ENCODE measurements at places on chromosomes 7 and 10.

DNA sequence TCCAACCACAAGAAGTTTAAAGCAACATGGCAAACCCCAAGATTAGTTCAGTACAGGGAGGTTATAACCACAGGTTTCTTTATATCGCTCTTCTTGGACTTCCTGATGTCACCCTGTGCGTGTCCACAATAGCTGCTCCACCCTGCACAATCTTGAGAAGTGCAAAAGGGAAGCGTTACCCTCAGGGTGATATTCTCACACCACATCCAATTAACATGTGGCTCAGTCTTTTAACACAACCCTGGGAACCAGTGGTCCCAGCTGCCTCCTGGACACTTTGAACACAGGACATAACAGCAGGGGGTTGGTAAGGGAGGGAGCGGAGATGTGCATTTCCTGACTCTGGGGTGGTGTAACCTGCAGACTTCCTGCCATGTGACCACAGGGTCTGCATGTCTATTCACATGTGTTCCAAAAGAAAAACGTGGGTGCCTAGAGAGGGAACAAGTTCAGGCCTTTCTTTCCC lies 64.6 kb downstream of the GSAP start:
- DNase-seq, result peak; percentile 87

DNA sequence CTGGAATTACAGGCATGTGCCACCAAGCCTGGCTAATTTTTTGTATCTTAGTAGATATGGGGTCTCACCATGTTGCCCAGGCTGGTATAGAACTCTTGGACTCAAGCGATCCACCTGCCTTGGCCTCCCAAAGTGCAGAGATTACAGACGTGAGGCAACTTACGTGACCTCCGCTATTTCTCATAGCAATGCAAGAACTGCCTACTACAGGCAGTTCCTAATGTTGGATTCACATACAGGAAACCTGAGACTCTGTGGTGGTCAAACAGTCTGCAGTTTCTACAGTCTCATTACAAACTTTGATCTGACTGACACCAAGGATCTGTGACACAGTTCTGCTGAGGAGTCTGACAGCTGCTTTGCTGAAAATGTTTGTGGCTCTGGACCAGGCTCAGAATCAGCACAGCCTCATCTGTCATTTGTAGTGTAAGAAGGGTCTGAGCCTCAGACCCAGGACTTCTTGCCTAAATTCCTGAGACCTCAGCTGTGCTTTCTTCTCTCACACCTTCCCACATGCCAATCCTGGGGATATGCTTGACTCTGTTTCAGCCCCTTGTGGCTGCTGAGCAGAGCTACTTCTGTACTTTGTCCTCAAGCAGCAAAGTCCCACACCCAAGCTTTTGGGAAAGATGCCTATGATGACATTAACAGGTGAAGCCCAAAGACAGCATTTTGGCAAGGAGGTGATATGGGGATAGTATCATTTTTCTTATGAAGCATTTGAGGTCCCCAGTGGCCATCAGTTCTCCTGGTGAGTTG lies 48.0 kb upstream of the CYP2C9 start:
- DNase-seq, result no peak

- no peak for DNase-seq
These were observed 90.8 kb downstream of the MCU start for GRCh38 chr10:72782649-72783330.

- DNase-seq, result no peak
These were observed 25.7 kb upstream of the PDCD4 start for GRCh38 chr10:110845756-110846620.

DNA sequence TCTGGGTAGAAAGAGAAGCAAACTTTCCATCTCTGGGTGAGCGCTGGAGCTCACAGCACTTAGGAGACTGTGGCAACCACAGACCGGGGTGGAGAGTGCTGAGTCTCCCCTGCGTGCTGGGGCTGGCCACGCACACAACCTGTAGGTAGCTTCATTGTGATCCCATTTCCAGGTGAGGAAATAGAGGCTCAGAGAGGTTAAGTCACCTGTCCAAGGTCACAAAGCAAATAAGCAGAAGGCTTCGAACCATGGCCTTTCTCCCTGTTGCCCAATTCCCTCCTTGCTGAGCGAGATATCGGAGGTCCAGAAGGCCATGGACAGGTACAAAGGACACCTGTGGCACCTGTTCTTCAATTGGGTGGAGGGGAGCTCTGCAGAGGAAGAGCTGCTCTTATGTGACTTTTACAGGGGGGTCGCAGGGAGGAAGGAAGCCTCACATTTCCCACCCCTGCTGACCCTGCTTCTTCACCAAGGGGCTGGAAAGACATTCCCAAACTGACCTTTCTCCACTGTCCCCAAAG lies 39.4 kb downstream of the ZCCHC24 start:
- no peak for DNase-seq

DNA sequence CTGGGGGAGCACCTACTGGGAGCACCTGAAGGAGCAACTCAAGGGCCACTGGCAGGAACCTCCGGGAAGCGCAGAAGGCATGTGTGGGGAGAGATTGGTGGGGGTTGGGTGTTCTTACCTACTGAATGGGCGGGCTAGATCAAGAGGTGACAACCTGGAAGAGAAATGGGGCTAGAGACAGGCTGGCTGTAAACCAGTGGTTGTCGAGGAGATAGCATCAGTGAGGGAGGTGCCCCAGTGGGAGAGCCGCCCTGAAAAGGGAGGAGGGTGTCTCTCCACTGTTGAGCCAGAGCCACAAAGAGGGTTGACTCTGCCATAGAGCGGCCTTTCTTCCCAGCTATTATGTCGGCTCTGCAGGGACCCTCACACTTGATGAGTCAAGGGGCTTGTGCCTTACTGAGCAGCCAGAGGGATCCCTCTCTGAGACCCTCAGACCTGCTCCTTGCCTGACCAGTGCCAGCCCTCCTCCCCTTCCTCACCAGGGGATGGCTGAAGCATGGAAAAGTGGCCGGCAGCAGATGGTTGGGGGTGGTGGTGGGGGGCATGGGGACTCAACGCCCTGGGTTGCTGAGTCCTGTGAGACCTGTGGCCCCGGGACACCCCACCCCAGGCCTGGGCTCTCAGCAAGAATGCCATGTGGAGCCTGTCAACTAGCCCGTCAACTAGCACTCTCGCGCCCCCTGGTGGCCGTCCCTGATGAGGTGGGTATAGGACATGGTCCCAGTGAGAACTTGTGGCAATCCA lies 36.4 kb upstream of the PURB start:
- peak; percentile 74 for DNase-seq

GRCh38 chr10:114389426-114389825 lies 14.9 kb downstream of the AFAP1L2 start:
- no peak for DNase-seq

DNA sequence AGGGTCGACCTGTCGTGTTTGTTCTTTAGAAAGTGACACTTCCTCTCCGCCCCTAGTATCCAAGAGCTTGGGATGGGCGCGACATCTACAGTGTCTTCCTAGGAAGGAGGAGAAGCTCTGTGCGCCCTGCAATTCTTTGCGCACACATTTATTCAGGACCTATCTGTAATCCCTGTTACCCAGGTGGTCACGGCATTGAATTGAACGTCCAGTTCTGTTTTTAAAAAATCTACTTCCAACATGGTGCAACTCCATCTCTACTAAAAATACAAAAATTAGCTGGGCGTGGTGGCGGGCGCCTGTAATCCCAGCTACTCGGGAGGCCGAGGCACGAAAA lies 606 bp upstream of the LAMB1 start:
- DNase-seq, result no peak

GRCh38 chr7:120837599-120837998 lies 20.3 kb downstream of the TSPAN12 start:
- DNase-seq, result no peak

- DNase-seq, result no peak
These were observed 115.1 kb downstream of the RNF216 start for GRCh38 chr7:5666361-5666760.

DNA sequence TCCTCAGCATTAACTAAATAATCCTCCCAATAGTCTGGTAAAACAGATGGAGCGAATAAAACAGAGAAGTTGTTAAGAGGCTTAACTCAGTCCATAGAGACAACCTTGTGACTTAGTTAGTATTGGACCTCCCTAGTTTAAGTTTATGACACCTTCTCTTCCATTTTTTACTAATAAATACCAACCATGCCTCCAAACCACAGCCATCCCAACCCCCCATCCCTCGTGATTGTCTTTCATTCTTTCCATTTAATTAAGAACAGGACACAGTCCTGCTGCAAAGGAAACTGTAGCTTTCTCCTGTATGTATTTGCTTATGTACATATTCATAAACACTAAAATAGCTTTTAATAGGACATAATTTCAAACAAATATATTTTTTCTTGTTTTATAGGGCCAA lies 238.2 kb downstream of the SEMA3D start:
- DNase-seq, result no peak

DNA sequence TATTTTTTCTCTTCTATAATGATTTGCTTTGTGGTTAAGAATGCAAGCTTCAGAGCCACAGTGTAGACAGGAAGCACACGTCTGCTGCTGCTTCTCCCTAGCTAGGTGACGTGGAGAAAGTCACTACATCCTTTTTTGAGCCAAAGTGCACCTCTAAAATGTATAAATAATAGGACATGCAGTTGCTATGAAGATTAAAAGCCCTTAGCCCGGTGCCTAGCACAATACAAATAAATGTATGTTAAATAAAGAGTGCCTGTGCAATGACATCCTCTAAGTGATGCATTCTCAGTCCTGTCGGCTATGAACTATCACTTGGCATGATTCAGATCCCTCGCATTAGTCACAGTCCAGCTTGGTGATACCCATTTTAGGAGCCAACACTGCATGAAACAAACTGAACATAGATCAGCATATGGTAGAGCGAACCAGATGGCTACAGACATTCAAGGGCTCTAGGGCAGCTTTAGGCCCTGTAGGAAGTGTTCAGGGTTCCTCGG lies 4.8 kb upstream of the TRDMT1 start:
- DNase-seq, result peak; percentile 42

GRCh38 chr10:86149257-86149656 lies 217.3 kb downstream of the GRID1 start:
- no peak for DNase-seq

DNA sequence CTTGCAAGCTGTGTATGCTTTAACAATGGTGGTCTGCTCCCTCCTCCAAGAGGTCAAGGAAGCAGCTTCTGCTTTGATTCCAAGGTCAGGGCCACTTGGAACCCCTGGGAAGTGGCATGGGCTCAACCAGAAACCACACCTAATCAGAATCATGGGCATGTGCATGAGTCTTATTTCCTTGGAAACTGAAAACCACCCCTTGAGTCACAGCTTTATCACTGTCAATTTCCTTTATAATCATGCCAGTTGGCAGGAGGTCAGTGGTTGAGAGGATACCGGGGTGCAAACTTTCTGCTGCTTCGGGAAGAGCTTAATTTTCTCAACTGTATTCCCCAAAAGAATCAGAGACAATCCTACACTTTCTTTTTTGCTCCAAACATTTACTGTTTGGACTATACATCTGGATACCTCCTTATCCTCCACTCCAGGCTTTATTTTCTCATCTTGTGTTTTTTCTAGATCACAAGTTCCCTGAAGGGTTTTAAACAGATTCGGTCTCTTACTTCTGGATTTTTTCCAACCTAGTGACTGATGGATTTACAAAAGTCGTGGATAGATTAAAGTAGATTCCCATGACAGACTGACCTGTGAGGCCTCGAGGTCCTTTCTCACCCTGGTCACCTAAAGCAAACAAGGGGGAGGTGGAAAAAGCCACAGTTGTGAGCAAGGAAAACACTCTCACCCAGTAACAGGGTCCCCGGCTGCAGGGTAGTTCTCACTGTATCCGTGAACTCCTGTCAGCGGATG lies 36.0 kb downstream of the COL17A1 start:
- DNase-seq, result no peak

- no peak for DNase-seq
These were observed 3.6 kb downstream of the BAZ1B start for GRCh38 chr7:73518470-73518869.

DNA sequence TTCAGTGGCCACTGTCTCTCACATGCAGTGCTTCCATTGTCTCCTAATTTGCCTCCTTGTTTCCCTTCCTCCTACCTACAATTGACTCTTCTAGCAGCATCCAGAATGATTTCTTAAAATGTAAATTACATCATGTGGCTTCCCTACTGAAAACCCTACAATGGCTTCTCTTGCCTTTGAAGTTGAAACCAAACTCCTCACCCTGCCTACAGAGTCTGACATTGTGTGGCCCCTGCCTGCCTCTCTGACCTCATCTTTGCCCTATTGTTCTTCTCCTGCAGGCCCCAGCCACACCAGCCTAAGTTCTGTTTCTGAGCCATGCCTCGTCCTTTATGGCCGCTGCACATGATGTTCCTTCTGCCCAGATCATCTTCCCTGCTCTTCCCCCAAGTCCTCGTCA lies 35.8 kb upstream of the CDK1 start:
- DNase-seq, result no peak

DNA sequence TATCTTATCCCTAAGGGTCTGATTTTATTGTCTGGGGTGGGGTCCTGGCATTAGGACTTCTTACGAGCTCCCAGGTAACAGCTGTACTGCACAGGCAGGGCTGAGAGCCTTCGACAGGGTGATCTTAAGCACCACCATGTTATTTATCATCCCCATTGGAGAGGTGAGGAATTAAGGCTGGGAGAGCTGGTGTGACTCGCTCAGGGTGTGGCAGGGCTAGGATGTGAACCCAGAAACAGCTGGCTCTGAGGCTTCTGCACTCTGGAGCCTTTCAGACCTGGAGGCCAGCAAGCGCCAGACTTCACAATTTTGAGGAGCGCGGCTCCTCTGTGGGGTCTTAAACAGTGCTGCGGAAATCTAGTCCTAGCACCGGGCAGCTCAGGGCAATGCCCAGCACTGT lies 27.4 kb upstream of the NDST2 start:
- DNase-seq, result no peak

DNA sequence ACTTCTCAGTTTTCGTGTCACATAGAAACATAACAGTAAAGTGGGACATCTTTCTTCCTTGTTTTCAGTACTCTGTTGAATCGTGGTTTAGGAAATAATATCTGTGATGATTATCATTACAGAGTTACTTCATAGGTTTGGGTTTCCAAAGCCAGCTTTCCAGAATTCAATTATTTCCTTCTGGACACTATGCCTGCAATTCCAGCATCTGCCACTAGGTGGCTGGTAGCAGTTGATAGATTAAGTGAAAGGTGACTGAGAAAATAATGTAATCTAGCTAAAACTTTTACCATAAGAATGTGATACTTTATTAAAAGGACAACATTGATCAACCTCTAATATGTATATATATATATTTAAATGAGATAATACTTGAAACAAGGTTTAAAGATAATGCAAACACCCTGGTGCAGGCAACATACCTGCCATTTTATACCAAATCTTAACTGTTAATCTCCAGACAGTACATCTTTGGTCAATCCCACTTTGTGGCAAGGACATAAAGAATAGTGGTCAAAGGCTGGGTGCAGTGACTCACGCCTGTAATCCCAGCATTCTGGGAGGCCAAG lies 102.6 kb downstream of the SH3PXD2A start:
- DNase-seq, result no peak

GRCh38 chr7:124769136-124769535 lies 3.5 kb upstream of the GPR37 start:
- DNase-seq, result no peak

DNA sequence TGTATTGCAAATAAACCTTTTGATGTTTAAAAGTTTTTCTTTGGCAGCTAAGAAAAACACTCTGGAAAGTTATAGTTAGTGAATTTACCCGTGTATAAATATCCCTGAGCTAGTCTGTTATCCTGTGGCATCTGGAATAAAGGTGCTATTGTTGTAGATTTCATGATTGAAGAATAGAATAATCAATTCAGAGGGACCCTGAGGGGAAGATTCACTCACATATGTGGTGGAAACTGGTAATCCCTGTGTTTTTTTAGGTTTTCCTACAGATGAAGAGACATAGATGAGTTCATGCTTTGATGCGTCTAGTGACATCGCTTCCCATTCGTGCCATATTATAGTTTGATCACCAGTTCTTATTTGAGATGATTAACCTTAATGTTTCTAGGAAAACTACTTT lies 164.6 kb downstream of the TWIST1 start:
- DNase-seq, result no peak
